GM12864 (cell line): ENCODE measurements at places on chromosomes 13 and 19.
A peak's percentile ranks its signal among the peaks of the same experiment; 100 is the strongest.

DNA sequence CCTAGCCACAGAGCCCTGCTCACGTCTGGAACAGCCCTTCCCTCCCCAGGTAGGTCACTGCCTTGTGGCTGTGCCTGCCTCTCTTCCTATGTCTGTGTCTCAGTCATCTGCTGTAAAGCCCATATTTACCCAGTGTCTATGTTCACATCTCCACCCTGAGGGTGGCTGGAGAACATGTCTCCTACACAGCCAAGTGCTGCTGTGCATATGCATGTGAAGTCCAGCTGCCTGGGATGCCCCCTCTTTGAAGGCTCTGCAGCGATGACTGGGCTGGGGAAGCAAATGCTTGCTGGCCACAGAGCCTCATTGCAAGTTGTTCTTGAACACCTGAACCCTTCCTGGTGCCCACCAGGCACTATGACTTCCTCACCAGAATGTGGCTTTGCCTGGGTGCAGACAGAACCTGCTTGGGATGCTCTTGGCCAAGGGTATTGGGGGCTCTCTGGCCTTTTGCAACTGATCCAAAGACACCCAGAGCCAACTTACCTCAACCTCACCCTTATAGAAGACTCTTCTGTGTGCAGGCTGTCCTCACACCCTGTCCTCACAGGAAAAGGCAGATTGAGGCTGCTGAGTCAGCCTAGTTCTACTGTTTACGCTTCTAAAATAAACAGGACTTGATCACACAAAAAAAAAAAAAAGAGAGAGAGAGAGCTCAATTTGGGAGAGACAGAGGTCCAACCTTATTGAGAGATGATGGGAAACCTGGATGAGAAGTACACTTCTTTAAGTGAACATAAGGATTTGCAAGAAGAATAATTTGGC is 26.5 kb downstream of the MRPL57 start:
- no peak for DNase-seq

DNA sequence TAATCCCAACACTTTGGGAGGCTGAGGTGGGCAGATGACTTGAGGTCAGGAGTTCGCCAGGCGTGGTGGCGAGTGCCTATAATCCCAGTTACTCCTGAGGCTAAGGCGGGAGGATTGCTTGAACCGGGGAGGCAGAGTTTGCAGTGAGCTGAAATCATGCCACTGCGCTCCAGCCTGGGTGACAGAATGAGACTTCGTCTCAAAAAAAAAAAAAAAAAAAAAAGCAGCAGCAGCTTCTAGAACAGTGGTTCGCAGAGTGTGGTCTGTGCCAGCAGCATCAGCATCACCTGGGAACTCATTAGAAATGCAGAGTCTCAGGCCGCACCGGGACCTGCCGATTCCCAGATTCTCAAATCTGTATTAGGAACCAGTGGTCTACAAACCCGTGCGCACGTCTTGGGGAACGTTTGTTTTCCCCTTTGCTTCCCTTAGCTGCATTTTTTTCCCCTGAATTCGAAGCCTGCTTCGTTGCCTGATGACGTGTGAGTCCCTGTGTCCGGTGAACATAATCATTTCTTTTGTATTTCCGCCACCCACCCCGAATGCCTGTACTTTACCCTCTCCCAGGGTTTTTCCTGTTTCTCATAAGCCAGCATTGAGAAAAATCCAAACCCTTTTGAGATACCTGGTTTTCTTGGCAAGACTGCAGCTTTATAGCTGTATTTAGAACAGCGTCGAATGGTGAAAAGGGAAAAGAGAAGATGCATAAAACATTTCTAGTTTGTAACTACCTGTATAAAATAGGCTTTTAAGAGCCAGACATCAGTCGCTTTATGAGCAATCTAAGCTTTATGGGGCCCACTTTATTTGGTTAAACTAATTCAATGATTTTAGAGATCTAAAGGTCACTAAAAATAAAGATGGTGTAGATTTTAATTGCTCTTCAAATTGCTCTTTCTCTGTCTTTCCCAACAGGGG is 49.8 kb downstream of the BICRA start:
- DNase-seq, result no peak

DNA sequence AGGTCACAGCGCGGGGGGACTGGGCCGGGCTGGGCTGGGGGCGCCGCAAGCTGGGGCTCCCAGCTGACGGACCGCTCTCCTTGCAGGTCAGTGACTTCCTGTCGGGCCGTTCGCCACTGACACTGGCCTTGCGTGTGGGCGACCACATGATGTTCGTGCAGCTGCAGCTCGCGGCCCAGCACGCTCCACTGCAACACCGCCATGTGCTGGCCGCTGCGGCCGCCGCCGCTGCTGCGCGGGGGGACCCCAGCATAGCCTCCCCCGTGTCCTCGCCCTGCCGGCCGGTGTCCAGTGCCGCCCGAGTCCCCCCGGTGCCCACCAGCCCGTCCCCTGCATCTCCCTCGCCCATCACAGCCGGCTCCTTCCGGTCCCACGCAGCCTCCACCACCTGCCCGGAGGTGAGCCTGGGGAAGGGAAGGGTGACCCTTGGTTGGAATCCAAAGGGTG is 5.7 kb downstream of the MIDN start:
- DNase-seq, result no peak

GRCh38 chr19:17538684-17539237 is 16.7 kb upstream of the COLGALT1 start:
- DNase-seq, result no peak

DNA sequence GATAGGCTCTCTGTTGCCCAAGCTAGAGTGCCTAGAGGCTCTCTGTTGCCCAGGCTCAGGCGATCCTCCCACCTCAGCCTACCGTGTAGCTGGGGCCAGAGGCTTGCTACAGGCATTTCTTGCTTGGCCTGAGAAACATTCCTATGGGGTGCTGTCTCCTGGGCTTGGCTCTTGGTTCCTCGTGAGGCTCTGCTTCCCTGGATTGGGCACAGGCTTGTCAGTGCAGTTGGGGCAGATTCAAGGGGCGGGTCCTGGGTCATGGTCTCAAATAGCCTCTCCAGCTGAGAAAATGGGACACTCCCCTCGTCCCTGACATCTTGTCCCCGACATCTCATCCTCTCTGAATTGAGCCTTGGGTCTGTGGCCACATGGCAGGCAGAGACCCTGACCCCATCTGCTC is 4.9 kb downstream of the TSSK6 start:
- DNase-seq, result no peak

DNA sequence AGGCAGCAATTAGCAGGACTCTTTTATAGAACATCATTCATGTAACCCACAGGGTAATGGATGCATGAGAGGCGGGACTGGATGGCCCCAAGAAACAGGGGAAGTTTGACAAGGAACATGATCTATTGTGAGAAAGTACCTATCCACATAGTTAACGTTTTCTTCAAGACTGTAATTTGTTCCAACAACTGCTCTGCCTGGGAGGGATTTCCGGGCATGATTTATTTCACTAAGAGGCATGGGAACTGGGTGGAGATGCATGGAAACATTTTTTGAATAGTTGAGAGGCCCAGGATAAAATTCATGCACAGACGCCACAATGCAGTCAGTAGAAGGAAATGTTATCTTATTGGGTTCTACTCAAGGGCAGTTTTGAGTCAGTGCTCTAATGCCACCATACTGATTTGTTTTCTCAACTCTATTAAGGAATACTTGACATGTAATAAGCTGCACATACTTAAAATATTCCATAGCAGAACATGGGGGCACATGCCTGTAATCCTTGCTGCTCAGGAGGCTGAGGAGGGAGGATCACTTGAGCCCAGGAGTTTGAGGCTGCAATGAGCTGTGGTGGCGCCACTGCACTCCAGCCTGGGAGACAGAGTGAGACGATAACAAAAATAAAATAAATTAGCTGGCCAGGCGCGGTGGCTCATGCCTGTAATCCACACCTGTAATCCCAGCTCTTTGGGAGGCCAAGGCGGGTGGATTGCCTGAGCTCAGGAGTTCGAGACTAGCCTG is 9.9 kb upstream of the ATG4D start:
- no peak for DNase-seq

DNA sequence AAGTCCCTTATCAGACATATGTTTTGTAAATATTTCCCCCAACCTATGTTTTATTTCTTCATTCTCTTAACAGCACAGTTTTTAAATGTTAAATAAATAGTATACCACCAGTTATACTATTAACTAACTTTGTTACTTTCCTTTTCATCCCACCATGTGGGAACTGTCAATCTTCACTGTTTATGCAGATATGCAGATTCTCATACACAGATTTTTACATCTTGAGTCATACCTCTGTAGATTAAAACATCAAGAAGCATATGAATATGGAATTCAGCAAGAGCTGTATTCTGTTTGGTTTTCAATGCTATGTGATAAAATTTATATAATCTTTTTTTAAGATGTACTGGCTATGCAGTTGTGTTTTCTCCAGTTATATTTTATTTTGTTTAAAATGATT is 566.3 kb downstream of the LIG4 start:
- no peak for DNase-seq

DNA sequence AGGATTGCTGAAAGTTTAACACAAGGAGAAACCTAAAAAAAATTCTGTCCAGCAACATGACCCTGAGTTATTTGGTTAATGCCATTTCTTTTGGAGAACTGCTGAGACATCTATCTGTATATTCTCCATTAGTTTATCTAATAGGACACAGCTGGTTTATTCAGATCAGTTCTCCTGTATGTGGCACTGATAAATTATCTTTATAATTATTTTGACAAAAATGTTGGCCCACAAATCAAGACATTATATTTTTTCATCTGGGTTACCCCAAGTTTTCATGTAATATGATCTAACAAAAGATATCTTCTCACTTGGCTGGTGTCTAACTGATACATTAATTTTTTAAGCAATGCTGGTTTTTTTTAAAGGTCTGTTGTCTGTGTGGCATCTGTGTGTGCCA is 231.4 kb downstream of the KLF12 start:
- DNase-seq, result no peak

GRCh38 chr13:24306632-24307031 is 2.7 kb upstream of the C1QTNF9 start:
- no peak for DNase-seq

DNA sequence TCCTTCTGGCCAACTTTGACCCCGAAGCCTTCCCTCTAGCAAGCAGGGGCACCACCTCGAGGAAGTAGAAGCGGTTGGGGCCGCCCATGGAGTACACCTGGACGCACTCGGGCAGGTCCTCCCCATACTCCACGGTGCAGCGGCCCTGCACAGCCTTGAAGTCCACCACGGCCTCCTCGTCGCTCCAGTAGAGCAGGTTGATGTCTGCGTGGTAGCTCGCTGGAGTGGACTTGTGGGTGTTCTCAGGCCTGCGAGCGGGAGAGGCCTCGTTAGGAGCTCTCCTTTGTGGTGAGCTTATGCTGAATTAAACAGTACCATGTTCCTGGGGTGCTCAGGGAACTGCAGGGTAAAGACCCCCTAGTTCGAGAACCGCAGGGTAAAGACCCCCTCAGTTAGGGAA is 22.3 kb upstream of the EIF3G start:
- no peak for DNase-seq

DNA sequence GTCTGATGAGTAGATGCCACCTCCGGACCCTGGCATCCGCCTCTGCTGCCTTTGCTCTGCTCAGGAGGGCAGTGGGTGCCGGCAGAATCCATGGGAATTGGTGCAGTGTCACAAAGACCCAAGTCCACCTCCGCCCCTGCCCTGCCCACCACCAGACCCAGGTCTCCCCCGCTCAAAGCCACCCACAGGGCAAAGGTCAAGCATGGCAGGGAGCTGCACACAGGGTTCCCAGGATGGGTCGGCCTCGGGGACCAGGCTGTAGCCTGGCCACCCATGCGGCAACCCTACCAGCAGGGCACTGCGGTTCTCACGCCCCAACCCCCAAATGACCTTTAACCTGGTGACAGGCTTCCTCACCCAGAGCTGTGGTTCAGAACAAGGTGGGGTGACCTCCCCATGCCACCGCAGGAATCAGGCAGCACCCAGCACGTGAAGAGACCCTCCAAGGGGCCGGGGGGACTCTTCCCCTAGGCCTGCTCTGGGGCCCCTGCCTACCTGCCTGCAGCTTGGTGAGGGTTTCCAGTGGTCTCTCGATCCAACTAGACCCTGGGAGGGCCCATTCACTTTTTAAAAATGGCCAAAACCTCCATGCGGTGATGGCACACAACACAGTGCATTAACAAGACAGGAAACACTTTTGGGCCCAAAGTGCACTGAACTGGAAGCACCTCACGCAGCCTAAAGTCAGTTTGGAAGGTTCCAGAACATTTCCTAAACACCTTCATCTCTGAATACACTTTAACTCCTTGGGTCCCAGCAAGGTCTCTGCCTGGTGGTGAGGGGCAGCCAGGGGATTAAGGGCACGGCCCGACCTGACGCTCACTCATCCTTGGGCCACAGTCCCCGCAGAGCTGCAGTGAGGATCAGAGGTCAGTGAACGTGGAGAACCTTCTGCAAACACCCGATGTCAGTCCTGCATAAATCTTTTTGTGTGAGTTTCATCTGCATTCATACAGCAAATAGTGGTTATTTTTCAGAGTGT is 11.0 kb downstream of the GAS6 start:
- no peak for DNase-seq

GRCh38 chr13:49579501-49579900 is 5.9 kb downstream of the RCBTB1 start:
- DNase-seq, result no peak

DNA sequence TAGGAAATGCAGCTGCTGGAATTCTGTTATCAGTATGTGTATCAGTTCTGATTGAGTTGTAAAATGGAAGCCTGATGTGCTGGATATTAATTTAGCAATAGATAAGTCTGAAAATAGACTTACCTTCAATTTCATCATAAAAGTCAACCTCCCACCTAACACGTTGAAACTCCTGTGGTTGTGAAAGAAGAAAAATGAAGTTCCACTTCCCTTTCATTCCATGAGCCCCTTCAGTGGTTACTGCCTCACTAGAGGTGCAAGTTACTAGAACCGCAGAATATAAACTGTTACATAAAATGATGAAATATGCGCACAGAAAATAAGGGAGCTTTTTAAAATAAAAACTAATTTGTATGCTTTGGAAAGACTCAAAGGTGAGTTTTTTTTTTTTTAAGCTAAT is 249.2 kb downstream of the SHISA2 start:
- DNase-seq, result peak; percentile 8

DNA sequence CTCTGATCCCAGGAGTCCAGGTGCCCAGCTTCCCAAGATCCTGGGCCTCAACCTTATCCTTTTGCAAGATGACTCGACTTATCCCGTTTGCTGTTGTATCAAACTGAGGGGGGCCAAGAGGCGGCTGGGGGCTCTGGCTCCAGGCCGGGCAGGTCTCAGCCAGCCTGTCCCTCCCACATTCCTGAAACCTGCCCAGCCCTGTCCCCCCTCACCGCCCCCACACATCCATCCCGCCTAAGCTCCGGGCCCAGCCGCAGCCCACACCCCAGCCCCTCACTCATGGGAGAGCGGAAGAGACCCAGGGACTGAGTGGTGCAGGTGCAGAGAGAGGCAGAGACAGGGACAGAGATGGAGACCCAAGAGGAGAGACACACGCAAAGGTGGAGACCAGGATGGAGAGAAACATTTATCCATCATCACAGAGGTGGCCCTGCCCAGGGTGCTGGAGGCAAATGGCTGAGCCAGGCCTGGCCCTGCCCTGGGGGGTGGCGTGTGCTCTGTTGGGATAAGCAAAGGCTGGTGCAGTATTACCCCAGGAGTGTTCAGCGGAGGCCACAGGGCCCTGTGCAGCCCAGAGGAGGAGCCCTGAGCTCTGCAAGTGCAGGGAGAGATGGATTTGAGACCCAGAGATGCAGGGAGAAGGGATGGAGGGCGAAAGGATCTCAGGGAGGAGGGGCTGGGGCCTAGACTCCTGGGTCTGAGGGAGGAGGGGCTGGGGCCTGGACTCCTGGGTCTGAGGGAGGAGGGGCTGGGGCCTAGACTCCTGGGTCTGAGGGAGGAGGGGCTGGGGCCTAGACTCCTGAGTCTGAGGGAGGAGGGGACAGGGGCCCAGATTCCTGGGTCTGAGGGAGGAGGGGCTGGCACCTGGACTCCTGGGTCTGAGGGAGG is 1.6 kb downstream of the BCAM start:
- no peak for DNase-seq
